ENCODE measurements at places on chromosomes 7 and 10. TPM values are rescaled to one million over a fixed set of nuclear protein-coding genes. Genes with fewer than 3 reads are reported as not detected.

GRCh38 chr7:8998762-8999161 is 565.4 kb downstream of the NXPH1 start:
- DNase-seq, result no peak
- H3K27me3 ChIP-seq, result no peaks in the 10 kb centered on the region
- no peaks in the 10 kb centered on the region for H3K36me3 ChIP-seq
- H3K4me1 ChIP-seq, result no peaks in the 10 kb centered on the region
- H3K4me3 ChIP-seq, result no peak overlapping the region

Gene OR2F1
- not detected for total RNA-seq

Gene NKX2-3
- total RNA-seq, result 2.9 TPM

Gene LRRC4
- under 0.01 TPM for total RNA-seq

Gene PLPP4
- not detected for total RNA-seq

Gene SUV39H2
- 3.1 TPM for total RNA-seq

GRCh38 chr10:59362959-59363381 is 621 bp upstream of the FAM13C start:
- H3K27me3 ChIP-seq, result no peaks in the 10 kb centered on the region
- no peaks in the 10 kb centered on the region for H3K36me3 ChIP-seq
- peak; percentile 76 for DNase-seq
- peak overlapping the region; percentile 22 for H3K4me3 ChIP-seq
- H3K4me1 ChIP-seq, result peaks cover 11% of the 10 kb centered on the region

DNA sequence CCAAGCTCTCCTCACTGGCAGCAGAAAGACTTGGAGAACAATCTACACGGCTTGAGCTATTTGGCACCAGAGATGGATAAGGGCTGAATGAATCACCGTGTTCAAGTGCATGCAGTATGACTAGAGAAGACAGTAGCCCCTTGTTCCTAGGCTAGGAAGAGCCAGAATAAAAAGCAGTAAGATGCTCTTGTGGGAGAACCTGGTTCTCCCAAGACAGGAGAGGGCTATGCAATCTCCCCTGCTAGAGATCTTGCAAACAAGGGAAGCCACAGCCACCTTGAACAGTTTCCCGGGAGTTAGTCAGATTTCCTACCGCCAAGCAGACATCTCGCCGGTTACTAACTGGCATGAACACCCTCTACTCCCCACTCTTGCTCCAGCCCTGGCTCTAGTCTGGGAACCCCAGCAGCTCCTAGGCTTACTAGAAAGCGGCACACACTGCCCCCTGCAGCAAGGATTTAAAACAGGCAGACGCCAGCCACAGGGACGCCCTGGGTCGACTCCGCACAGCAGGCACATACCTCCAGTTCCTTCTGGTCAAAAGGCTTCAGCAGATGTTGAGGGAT is 107.3 kb downstream of the SMURF1 start:
- no peak for DNase-seq
- no peak overlapping the region for H3K4me3 ChIP-seq
- no peaks in the 10 kb centered on the region for H3K27me3 ChIP-seq
- no peaks in the 10 kb centered on the region for H3K36me3 ChIP-seq

Gene ADAP1
- 19.7 TPM for total RNA-seq

Gene KCNH2
- 3.6 TPM for total RNA-seq

Gene GRID1
- 1.6 TPM for total RNA-seq
